ENCODE measurements at places on chromosomes 6 and 20.

DNA sequence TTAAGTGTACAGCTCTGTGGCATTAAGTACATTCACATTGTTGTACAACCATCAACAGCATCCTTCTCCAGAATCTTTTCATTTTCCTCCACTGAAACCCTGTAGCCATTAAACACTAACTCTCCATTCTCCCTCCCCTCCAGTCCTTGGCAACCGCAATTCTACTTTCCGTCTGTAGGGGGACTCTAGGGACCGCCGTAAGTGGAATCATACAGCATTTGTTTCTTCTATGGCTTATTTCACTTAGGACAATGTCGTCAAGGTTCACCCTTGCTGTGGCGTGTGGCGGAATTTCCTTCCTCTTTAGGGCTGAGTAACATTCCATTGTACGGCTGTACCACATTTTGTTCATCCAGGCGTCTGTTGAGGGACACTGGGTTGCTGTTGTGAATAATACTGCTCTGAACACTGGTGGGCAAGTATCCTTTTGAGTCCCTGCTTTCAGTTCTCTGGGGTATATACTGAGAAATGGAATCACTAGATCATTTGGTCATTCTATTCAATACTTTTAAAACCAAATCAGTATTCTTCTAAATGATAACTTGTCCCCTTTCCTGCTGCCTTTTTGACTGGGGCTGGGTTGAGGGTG, 50.7 kb downstream of the PPP1R3G start:
- peak; percentile 7 for DNase-seq

DNA sequence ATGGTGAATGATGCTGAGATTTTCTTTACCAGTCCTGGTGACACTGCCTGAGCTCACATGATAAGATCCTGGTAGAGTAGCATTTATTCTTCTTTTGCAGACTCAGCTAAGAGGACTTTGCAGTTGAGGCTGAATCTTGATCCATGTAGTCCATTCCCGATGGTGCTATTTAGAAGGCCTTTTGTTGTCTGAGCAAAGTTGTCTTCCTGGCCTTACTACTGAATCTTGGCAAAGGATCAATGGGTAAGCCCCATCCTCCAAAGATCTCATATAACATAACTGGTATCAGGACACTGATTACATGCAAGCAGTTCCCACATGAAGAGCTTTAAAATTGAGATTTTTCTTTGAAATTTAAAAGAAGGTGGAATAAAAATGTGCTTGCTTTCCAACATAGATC, 291.6 kb downstream of the SOX4 start:
- no peak for DNase-seq

DNA sequence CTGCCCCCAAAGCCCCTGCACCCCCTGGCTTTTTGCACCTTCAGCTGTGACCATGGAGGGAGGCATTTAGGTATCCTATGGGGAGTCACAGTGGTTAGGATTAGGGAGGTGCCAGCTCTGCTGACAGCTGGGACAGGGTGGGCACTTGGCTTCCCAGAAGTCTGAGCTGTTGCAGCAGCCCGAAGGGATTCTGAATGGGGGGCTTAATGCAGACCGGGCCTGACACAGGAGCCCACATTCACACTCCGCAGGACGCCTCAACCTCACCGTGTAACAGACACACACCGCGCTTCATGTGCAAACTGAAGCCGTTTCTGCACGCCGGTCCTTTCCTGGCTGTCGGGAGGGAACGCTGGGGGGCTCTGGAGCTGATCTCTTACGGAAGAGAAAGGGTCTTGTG, 1.9 kb downstream of the EBF4 start:
- no peak for DNase-seq

GRCh38 chr6:21665392-21666200, 72.0 kb downstream of the SOX4 start:
- DNase-seq: no peak

- no peak for DNase-seq
These were observed 31.2 kb downstream of the TREML1 start for GRCh38 chr6:41122918-41123317.

DNA sequence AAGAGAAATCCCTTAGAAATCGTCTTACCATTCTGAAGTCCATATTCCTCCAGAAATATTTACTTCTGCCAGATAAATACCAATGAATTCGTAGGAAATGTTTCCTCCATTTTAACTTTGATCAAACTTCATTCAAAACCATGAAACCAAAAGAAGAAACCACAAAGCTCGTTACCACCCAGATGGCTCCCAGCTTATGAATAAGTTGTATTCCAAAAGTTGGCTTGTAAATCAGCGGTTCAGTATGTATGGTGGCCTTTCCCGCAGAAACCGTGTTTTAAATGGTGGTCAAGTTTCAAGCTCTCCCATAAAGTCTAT, 73.6 kb upstream of the RIPOR2 start:
- no peak for DNase-seq

- DNase-seq: no peak
These were observed 18.3 kb downstream of the PRDM1 start for GRCh38 chr6:106104476-106104875.

DNA sequence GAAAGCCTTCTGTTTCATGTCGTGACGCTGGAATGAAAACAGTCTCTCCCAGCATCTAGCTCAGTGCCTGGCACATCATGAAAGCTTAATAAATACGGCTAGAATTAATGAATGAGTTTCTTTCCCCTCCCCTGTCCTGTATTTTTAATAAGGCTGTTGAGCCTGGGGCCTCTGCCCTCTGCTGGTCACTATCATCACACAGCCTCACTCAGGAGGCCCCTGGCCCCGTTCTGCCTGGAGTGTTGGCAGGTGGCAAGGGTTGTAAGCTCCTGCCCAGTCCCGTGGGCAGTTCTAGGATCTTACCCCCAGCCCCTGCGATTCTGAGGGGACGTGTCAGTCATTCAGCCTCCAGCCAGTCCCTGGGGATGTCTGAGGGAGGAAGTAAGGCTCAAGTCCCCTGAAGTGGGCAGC, 41.4 kb downstream of the PHACTR3 start:
- no peak for DNase-seq

- DNase-seq: no peak
These were observed 52.1 kb upstream of the FBXO30 start for GRCh38 chr6:145866456-145867396.

DNA sequence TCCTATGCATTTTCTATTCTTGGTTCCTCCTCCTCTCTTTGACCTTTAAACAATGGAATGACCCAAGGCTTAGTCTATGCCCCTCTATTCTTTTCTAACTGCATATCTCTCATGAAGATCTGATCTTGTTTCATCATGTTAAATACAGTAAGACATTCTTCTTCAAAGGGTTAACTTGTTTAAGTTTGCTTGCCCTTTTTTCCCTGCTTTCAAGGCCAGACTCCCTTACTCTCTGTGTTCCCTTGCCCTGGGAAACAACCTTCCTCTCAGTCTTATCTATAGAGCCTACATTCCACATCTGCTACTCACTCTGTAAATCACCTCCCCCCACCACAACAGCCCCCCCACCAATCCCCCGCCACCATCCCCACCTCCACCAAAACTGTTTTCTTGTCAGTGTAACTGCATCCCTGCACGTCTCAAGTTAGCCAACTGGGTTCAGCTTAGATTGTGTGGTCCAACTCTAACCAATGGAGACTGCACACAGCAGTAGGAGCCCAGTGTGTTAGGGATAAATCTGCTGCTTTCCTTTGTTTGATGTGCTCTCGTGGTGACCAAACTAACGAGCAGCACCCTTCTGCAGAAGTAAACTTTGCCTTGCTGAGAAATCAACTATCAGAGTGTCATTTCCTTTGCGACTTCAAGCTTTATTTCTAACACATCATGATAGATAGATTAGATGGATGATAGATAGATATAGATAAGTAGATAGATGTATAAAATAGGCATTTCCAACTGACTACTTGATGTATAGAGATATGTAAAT, 12.6 kb downstream of the SPTLC3 start:
- DNase-seq: no peak

DNA sequence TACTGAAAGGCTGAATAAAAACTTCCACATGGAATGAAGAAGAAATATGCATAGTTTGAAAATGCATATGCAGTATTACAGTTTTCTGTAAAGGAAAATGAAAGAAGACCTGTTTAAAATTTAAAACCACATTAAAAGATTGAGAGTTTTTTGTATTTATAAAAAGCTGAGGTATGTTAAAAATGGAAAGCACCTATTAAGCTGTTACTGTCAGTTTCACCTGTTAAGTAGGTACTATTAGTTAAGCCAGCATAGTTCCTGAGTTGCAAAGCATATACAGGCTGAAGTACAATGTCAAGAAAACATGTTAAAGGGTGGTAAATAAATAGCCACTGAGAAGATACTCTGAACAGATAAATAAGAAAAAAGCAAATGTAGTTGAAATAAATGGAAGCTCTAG, 69.9 kb downstream of the ATXN1 start:
- no peak for DNase-seq

DNA sequence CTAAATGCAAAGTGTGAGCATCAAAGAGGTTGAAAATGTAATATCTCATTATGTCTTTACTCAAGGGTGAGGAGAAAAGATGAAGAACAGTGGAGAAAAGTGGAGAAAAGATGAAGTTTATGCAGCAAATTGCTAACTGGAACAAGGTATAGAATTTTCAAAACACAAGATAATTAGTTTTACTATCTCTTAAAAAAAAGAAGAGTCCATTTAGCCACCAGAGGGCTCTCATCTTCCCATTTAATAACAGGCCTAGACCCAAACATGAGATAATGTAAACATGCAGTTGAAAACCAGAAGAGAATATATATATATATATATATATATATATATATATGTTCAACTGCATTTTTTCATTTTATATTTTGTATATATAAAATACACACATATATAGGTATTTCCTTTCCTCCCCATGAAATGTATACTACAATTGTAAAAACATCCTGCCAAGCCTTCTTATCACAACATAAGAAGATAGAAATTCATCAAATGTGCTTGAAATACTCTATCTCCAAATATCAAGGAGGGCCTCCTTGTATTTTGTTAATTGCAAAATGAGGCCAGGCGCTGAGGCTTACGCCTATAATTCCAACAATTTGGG, 78.4 kb downstream of the ADTRP start:
- no peak for DNase-seq

DNA sequence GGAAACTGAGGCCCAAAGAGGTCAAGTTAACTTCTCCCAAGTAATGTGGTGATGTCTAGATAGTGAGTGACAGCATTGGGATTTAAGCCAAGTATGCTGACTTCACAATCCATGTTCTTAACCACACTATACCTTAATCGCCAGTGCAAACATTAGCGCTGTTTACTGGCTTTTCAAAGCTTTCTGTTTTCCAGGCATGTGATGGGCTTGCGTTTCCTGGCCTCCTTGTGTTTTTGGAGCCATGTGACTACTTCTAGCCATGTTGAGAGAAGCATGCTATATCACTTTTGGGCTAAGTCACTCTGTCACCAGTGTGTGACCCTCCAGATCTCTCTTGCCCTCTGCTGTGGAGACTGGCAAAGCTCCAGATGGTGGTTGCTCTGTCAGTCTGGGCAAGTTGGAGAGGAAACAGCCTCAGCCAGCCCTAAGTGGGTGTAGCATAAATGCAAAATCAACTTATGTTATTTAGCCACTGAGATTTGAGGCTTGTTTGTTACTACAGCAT, 76.9 kb downstream of the ANKRD6 start:
- DNase-seq: no peak

DNA sequence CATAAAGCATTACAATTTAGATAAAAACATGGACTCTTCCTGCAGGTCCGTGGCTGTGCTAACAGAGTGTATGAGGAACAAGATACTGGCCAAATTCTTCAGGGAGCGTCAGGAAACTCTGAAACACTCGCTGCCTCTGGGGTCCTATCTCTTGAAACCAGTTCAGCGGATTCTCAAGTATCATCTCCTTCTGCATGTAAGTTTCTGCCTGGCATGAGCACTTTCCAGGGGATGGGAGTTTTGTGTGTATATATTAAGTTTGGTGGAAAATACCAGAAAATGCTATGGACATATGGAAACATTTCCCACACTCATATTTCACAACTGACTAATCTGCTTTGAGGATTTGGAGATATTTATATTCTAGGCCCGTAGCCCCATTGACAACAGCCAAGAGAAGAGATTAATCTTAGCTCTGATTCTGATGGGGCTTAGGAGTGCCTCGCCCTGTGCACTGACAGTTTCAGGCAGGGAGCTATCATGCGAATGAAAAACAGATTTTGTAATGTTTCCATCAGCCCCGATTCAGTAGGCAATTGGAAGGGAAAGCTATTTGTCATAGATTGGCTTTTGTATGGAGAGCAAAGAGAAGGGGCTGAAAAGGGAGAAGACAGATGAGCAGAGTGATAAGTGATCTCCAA, 64.7 kb upstream of the MTHFD1L start:
- DNase-seq: no peak

DNA sequence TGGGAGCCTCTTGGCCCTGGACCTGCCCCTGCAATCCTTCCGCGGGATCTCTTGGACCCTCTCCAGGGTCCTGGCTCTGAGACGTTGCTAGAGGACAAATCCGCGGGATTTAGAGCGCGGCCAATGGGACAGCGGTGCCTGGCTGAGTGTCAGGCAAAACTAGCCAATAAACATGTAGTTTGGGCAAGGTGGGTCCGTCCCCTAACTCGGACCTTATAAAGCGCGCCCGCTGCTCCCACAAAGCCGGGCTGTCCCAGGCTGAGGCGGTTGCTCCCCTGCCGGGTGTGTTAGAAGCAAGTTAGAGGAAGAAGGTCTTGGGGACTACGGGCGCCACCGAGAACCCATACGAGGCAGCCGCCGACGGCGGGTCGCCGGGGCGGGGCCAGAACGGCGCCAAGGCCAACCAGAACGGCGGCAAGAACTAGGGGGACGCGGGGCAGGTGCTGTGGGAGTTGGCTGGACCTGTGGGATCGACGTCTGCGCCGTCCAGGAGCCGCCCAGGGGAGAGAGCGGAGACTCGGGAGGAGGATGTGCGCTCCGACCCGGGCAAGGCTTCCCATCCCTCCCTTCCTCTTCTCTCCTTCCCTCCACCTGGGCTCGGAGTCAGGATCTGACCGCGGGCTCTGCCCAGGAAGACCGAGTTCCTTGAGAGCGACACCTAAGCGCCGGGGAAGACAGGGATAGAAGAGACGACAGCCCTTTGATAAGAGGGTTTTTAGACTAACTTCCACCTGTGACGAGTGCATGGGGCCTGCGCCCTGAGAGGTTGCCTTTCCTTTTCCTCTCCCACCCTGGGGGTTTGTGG, 6.5 kb upstream of the TMEM14A start:
- DNase-seq: peak; percentile 23

DNA sequence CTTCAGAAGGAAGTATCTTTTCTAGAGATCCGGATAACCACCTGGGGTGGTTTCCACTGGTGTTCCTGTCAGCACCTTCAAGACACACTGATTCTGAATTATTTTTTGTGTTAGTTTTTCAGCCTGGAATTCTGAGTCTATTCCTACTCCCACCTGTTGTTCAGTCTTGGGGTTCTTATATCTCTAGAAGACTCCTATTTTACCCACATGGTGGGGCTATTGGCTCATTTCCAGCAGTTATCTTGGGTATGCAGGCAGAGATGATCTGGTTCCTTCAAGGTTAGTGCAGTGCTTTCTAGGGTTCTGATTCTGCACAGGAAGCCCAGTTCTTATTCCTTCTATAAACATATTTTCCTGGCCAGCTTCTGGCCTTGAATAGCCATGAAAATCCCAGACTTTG, 175.6 kb upstream of the PDE7B start:
- DNase-seq: peak; percentile 19

DNA sequence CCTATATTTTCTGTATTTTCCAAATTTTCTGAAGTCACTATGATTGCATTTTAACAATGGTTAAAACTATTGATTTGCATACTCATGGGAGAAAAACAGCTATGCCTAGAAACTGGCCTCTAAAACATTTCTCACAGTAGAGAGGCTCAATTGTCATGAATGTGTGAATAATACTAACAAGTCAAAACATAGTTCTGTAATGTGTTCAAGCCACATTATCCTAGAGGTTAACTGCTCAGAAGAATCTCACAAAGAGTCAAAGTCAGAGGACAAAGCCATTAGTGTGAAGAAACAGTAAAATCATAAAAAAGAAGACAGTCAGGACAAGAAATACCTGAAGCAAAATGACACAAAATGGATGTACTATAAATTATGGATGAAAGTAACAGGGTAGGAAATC, 12.5 kb upstream of the ALDH8A1 start:
- no peak for DNase-seq
